Natural killer cell (primary cell): ENCODE measurements at places on chromosomes 11 and 22. TPM values are rescaled to one million over a fixed set of nuclear protein-coding genes. Genes with fewer than 3 reads are reported as not detected.

The FOSL1 gene
- total RNA-seq: 9.0 TPM

The RASD2 gene
- total RNA-seq: 0.20 TPM

The CHRNA10 gene
- total RNA-seq: 0.60 TPM

The FBXO3 gene
- 64.7 TPM for total RNA-seq

The SHANK3 gene
- total RNA-seq: 0.07 TPM

The ARHGAP20 gene
- not detected for total RNA-seq

The NCR3LG1 gene
- total RNA-seq: 6.3 TPM

The PLEKHB1 gene
- total RNA-seq: 2.9 TPM

The VSTM5 gene
- not detected for total RNA-seq

The ROBO4 gene
- not detected for total RNA-seq

The ANKK1 gene
- 0.93 TPM for total RNA-seq

The HEPHL1 gene
- not detected for total RNA-seq

The SCGB1C1 gene
- 0.73 TPM for total RNA-seq

The KIRREL3 gene
- not detected for total RNA-seq

The YAP1 gene
- total RNA-seq: not detected

The POU2AF1 gene
- 0.82 TPM for total RNA-seq

The ZP1 gene
- total RNA-seq: 0.35 TPM

The TNNI2 gene
- 3.6 TPM for total RNA-seq

The SAA1 gene
- total RNA-seq: not detected

The AMBRA1 gene
- total RNA-seq: 46.2 TPM

The MRGPRF gene
- total RNA-seq: not detected

The ADAMTS15 gene
- total RNA-seq: not detected

The HORMAD2 gene
- total RNA-seq: not detected

The NAGA gene
- 15.7 TPM for total RNA-seq

The FAM111B gene
- 1.4 TPM for total RNA-seq

The ACRV1 gene
- not detected for total RNA-seq

The MTMR2 gene
- total RNA-seq: 21.7 TPM

The FBLN1 gene
- total RNA-seq: 0.58 TPM

The CYTH4 gene
- 249 TPM for total RNA-seq

The MGAT3 gene
- 0.11 TPM for total RNA-seq

The DKK3 gene
- total RNA-seq: 0.70 TPM

The KRTAP5-8 gene
- not detected for total RNA-seq

The C11orf98 gene
- total RNA-seq: 39.1 TPM

The MPPED1 gene
- not detected for total RNA-seq

The PUS3 gene
- 6.7 TPM for total RNA-seq

The SCGB1A1 gene
- total RNA-seq: not detected

The SERPING1 gene
- 0.50 TPM for total RNA-seq

The HMOX1 gene
- total RNA-seq: 15.9 TPM

The SCUBE2 gene
- total RNA-seq: not detected

The PATE2 gene
- total RNA-seq: not detected

The APOBEC3B gene
- 2.2 TPM for total RNA-seq

The ARHGAP32 gene
- 2.5 TPM for total RNA-seq

The CHEK1 gene
- total RNA-seq: 10.1 TPM
